M059J (cell line): ENCODE measurements at places on chromosomes 11 and 22.

GRCh38 chr11:61712314-61712713, 32.1 kb downstream of the DAGLA start:
- no peak for DNase-seq

DNA sequence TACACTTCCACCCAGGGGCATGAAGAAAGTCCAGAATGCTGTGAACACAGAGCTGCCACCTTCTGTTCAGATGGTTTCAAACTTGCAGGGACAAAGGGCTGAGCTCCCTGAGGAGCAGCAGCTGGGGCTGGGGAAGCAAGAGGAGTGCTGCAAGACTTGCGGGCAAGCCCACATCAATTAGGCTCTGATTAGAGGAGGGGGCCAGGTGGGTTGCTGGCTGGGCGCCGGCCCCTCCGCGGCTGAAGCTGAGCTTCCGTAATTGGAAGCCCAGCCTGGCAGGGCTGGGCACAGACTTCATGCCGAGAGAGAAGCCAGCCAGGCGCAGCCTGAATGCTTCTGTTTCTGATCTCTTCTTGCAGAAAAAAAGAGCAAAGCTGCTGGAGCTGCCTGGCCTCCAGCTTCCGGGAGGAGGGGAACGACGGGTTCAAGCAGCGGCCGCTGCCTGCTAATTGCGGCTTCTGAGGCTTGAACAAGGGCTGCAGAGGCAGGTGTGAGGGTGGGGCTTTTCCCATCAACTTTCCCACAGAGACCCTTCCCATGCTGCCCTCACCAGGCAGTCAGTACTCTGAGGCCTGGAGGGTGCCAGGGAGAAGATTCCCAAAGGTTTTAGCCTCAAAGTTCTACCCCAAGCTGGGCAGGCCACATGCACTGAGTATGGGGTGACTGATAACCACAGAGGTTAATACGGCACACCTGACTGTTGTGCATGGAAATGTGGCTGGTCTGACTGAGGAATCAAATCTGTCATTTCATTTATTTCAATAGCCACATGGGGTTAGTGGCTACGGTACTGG, 91.1 kb upstream of the LMO1 start:
- peak; percentile 30 for DNase-seq

- no peak for DNase-seq
Measured at GRCh38 chr11:134532131-134532920, 120.3 kb upstream of the B3GAT1 start.

DNA sequence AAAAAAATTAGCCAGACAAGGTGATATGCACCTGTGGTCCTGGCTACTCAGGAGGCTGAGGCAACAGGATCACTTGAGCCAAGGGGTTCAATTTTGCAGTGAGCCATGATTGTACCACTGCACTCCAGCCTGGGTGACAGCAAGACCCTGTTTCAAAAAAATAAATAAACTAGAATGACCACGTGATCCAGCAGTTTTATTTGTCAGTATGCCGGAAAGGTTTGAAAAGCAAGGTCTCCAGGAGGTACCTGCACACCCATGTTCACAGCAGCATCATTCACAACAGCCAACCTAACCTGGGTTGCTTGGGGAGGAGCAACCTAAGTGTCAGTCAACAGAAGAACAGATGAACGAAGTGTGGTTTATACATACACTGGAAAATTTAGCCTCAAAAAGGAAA, 78.7 kb upstream of the SEPTIN5 start:
- DNase-seq, result no peak

- no peak for DNase-seq
Measured at GRCh38 chr11:75281469-75282095, 41.0 kb downstream of the TPBGL start.

GRCh38 chr11:35496416-35496815, 29.0 kb downstream of the PAMR1 start:
- DNase-seq, result no peak

DNA sequence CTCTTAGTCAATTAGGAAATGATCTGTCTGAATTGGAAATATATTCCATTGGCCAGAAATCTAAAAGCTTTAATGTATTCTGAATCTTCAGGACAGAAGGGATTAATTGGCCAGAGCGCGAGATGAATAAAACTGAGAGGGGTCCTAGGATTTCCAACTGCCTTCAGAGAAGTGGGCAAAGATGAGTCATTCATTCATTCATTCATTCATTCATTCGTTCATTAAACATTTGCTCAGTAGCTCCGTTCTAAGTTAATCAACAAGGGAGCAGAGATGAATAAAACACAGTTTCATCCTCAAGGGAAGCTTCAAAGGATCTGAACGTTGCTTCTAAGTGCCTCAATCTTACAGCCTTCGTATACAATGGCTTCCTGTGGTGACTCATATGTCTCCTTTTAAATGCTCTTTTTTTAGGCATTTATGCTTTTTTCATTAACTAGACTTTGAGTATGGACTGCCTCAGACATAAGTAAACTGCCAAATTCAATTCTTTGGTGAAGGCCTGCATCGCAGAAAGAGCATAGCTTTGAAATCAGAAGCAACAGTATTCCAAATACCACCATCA, 537.4 kb upstream of the CCDC90B start:
- no peak for DNase-seq

DNA sequence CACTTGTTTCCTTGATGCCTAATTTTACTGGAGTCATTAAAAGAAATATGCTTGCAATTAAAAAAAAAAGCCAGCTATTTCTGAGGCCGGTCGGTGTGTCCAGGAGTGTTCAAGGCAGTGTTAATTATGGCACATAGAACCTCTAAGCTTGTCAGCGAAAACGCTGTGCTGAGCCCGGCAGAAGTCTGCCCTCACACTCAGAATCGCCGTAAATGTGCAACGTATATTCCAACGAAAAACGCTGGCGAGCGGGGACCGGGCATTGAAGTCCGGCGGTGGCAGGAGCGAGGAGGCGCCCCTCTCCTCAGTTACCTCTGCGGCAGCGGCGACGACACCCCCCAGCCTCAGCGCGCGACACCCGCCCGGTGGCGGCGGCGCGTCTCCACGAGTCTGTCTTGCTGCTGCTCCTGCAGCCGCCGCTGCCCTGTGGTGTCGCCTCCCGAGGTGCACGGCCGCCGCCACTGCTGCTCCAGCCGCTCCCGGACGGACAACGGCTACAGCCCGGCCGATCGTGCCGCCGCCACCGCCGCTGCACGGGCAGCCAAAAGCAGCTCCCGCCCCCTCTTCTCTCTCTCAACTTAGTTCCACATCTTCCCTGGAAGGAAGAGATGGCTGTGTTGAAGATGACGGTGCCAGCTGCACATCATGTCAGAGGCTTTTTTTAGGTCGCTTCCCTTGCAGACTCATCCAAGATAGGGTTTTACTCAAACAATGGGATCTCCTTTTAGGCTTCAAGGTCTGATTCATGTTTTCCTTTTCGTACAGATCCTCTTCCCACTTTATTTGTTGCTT, 56.0 kb downstream of the JAM3 start:
- no peak for DNase-seq

GRCh38 chr22:24107661-24108060, 73.6 kb upstream of the SUSD2 start:
- DNase-seq, result peak; percentile 58
